ENCODE measurements at places on chromosomes 1 and 21.

DNA sequence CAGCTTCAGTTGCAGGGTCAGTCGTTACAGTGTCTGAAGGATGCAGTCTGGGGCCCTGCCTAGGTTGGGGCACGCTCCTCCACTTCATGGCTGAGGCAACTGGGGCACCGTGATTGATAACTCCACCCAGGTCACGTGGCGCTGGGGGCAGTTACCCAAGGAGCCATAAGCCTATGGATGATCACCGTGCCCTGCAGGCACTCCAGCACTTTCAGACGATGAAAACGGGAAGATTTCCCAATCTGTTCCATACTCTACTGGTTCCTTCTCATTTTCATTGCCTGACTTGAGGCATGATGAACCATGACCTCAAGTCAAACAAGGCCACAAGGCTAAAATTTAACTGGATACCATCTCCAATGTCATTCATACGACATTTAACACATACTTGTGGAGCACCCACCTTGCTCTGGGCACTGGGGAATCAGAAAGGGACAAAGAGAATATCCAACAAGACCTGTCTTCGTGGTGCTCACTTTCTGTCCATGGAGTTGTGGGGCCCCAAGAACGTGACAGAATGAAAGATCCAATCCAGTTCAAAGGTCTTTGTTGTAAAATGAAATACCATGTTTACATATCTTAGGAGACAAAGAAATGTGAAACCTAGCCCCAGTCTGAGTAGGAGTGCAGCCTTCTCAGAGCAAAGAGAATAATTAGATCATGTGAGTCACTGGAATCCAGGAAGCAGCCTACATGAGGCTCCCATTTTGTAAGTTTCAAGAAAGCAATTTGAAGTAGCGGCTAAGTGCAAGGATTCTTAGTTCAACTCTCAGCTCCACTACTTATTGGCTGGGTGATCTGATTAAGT, 39.4 kb upstream of the SPOCD1 start:
- no peak for DNase-seq

DNA sequence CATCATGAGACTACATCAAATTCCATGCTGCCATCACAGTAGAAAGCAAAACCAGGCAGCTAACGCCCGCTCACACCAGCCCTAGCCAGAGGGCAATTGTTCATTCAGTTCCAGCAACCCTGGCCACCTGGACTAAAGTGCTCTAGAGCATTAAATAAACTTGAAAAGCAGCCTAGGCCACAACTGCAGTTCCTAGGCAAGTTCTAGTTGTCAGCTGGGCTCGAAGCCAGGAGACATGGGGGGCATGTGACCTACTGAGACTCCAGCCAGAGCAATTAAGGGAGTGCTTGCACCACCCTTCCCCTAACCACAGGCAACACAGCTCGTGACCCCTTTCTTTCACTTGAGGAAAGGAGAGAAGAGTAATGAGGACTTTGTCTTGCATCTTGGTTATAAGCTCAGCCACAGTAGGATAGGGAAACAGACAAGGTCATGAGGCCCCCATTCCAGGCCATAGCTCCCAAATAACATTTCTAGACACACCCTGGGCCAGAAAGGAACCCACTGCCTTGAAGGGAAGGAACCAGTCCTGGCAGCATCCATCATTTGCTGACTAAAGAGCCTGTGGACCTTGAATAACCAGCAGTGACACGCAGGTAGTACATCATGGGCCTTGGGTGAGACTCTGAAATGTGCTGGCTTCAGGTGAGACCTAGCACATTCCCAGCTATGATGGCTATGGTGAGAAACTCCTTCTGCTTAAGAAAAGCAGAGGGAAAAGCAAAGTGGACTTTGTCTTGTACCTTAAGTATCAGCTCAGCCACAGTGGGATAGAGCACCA, 77.0 kb downstream of the ZZZ3 start:
- DNase-seq, result no peak

DNA sequence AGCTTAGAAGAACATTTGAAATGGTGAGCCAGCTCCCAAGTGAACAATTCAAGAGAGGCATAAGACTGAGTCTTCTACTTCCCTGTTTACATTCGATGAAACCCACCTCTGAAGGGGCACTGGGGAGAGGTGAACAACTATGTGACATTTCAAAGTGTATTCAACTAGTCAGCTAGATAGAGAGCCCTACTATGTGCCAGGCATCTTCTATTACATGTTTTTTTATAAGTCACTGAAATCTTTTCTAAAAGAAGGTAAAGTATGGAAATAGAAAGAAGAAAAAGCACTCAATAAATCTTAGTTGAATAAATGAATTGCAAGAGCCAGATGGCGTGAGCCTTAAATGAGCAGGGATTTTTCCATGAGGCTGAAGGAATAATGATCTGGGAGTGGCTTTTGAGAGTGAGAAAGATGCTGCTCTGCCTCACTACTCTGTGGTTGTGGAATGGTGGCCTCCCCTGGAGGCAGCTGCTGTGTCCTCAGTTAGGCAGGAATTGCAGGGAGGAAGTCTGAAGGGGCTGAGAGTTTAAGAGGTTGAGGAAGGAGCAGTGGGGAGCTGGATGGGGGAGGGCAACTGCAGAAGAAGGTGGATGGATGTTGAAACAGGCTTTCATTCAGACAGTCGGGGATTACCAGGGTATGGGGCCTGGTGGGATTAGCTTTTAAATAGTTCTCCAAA, 10.4 kb upstream of the PTPRF start:
- DNase-seq, result no peak

DNA sequence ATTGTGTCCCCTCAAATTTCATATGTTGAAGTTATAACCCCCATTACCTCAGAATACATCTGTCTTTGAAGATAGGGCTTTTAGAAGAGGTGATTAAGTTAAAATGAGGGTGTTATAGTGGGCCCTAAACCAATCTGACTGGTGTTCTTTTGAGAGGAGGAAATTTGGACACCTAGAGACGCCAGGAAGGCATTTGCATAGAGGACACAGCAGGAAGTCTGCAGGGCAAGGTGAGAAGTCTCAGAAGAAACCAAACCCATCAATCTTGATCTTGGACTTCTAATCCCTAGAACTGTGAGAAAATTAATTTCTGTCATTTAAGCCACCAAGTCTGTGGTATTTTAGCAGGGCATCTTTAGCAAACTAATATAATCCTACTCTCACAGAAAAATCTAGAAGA, 13.0 kb downstream of the GOLPH3L start:
- no peak for DNase-seq

DNA sequence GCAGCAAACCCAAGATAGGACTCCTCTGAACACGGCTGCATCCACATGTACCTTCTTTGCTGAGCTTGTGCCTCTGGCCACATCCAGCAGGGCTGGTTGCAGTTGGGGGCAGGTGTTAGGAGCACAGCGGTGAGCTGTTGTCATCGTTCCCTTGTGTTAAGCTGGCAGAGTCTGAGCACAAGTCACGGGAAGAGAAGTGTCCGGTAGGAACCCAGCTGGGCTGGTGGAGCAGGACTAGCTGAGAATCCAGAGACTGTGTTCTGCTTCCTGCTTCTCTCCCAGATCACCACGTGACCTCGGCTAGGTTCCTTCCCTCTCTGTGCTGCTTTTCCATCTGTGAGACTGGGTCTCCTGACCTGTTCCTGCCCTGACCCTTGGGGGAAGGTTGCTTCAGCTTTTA, 105.1 kb downstream of the PCBP3 start:
- no peak for DNase-seq

DNA sequence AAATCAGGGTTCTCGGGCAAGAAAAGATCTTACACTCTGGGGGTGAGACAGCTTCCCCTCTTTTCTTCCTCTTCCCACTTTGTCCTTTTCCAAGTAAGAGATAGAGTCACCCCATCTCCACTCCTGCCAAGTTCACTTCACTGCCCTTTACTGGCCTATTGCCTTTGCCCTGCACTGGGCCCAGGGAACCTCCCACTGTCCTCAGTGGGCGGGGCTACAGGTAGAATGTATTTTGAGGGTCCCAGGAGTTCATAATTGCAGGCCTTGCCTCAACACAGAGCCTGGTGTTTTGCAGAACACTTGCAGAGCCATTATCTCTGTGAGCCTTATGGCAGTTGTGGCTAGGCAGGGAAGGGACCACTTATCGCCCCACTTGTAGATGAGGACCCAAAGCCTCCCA, 3.3 kb downstream of the AMPD2 start:
- no peak for DNase-seq

DNA sequence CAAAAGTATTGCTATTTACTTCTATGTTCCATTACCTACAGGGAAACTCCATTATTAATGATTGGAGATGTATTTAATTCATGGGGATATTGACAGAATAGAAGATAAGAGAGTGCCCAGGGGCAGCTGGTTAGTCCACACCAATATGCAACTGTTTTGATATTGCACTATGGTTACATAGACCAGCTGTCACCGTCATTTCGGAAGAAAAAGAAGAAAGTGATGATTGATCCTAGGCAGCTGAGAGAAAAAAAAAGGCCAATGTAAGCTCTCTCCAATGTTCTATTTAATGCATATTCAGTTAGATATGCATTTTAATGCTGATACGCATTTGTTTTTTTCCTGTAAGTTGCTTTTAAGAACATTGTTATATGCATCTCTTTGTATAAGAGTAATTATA, 1367.2 kb downstream of the KCNT2 start:
- no peak for DNase-seq

- no peak for DNase-seq
Observed at GRCh38 chr1:2433936-2434655, 21.7 kb upstream of the PEX10 start.

- DNase-seq, result no peak
Observed at GRCh38 chr1:204340081-204340889, 19.4 kb downstream of the PLEKHA6 start.

- DNase-seq, result no peak
Observed at GRCh38 chr1:81617308-81617967, 183.3 kb upstream of the ADGRL2 start.
